ENCODE measurements at places on chromosomes 1 and 21.

DNA sequence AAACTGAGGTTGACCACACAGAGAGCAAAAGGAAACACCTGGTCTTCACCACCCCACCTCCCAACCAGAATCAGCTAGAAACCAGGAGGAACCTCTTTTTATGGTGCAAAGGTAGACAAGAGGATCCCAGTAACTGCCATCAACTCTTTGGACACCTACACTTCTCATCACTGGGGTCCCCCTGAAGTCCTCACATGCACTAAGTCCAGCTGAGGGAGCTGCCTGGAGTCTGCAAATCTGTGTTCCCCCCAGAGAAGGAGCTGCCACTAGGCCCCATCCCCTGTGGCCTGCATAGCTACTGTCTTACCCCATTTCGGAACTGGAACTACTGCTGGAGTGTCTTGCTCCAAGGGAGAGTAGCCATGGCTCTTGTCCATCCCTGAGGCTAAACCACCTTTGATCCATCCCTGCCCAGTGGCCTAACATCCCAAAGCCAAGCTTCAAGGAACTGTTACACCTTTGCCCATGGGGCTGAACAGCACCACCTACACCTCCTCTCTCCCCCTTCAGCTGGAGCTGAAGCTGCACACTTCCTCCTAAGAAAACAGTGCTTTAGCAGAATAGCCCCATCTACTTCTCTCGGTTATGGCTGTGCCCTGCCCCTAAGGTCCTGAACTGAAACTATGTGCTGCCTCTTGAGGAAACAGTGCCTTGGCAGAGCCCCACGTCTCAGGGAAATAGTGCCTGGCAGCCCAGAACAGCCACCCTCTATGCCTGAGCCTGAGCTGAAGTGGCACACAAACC, 85.4 kb upstream of the CD53 start:
- DNase-seq = no peak

- no peak for DNase-seq
These were observed 5.2 kb downstream of the ADAMTS4 start for GRCh38 chr1:161193561-161194235.

- DNase-seq = no peak
These were observed 2.7 kb upstream of the RAB29 start for GRCh38 chr1:205777994-205778393.

GRCh38 chr1:72051538-72051937, 230.8 kb downstream of the NEGR1 start:
- DNase-seq = no peak

DNA sequence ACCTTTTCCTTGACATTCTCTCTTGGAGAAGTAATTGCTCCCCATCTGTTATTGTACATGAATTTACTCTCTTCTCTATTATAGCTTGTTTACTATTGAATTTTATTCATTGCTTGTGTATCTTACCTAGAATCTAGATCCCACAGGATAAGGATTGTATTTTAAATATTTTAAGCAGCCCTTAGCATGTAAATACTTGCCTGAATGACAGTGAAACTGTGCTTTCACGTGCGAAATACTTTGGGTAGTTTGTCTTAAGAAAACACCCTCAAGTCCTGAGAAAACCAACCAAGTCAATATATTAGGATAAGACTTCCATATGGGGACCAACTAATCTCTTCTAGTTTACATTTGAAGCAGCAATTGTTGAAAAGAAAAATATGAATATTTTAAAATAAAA, 15.3 kb downstream of the ARPC5 start:
- DNase-seq = no peak

- DNase-seq = no peak
These were observed 1.6 kb downstream of the MARK1 start for GRCh38 chr1:220529521-220530020.

DNA sequence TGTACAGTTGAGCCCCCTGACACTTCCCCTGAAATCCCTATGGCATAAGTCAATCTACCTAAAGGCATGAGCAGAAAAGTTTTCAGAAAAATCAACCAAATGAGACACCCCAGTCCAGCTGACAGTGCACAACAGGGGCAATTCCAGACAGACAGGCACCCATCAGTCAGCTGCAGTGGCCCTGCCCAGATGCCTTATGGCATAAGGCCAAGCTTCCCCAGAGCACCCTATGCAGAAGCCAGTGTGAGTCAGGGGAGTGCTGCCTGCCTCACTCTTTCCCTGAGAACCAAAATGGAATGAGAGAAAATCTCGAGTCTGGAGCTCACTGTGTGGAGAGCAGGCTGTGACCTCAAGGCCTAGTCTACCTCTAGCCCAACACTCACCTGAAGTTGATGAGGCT, 38.1 kb downstream of the MRAP start:
- no peak for DNase-seq

DNA sequence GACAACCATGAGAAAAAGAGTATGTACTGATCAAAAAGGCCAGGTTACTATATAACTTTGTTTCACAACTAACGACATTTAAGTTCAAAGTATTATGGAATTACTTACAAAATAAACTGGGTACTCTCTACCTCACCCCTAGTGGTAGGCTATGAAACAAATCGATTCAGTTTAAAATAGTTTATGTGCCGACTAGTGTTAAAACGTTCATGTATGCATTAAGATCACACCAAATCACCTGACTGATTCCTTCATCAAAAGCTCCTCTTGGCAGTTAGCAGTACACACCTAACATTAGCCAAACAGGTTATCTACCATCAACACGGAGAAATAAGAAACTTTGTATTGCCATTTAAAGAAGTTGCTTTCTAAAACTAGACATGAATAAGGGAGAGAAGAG, 137.1 kb downstream of the AKT3 start:
- DNase-seq = peak; percentile 98

DNA sequence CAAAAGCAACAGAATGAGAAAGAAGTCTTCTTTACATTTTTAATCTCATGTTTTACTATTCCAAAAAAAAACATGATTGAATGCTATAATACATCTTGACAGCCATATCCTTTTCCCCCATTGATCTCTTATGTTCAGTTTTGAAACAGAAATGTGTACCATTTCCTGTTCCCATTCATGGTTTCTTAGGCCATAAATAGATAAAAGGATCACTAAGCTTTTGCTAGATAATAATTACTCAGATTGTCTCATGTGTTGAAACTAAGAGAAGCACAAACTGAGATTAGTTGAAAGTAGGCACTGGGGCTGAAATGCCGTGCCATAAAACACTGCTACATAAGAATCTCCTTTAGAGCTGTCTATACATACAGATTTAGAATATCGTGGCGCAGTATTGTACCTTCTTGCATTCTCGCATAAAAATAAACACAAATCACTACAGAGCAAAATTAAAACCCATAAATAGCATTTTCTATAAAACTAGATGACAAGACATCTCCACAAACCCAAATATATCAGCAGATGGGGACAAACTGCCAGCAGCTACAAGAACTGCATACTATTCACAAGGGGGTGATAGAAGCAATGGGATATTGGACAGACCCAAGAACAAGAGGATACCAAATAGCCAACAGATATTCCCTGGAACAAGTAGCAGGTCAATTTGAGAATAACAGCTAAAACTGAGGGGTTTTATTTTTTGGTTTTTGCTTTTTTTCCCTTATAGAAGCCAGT, 405.3 kb upstream of the PRMT6 start:
- DNase-seq = no peak

DNA sequence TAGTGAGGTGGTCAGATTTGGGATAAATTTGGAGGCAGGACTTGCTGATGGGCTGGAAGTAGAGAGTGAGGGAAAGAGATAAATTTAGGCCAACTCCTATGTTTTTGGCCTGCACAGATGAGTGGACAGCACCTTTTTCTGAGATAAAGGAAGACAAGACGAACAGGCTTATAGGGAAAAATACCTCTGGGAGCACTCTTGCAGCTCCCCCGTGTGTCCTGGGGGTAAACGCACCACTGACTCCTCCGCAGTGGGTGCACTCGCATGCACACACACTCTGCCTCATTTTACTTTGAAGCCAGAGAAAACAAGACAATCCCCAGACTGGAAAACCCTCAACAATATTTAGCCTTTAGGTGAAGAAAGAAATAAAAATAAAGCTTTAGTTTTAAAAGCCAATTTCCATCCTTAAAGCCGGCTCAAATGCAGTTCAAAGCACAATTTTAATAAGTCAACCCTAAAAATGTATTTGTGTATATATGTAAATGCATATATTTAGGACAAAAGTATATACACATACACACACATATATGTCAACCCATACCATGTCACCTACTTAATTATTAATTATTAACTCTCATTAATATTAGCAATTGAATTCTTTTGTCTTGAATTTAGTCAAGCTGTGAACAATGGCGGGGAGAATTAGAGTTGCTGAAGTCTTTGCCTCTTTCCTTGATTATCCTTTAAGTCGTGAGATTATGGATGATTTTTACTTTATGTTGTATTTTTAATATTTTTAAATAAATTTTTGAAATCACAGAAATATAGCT, 341.8 kb downstream of the ZNF326 start:
- no peak for DNase-seq

GRCh38 chr1:116476321-116476720, 94.5 kb downstream of the CD58 start:
- no peak for DNase-seq

DNA sequence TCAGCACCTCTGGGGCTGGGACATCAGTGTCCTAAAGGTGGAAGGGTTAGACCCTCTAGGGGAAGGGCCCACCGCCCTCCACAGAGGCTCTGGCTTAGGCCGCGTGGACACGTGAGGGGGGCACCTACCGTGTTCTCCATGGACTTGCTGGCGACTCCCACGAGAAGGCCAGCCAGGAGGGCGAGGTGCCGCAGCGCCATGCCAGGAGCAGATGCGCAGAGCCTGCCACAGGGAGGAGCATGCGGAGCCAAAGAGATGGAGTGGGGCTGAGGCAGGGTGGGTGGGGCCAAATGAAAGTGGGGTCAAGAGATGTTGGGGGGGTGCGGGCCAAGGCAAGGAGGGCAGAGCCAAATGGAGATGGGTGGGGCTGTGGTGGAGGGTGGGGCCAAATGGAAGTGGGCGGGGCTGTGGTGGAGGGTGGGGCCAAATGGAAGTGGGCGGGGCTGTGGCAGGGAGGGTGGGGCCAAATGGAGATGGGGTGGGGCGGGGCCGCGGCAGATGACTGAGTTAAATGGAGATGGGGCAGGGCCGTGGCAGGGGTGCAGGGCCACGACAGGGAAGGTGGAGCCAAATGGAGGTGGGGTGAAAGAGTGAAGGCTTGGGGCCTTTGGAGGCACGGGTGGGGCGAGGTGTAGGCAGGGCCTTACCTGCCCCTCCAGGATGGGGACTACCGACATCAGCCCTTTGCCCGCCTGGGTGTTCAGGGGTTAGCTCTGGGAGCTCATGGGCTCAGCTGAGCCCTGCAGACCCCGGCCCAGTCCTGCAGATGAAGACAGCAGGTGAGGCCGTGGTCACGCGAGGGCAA, 17.4 kb upstream of the RNF223 start:
- no peak for DNase-seq

DNA sequence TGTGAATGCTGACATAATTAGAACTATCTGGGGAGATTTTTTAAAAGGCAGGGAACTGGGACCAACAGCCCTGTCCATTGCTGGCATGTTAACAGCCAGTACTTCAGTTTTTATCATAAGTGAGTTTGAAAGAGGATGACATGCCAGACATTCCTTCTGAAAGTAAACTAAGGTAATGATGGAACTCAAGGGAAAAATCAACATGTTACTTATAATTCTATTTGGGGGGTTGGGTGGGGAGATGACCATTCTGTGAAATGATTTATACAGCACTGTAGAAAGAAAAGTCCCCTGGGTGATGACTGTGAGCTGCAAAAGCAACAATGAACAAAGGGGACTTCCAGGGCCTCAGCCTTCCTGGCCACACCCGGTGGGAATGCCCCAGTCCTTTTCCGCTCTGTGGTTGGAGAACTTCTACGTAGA, 5.4 kb upstream of the LAMC2 start:
- no peak for DNase-seq

DNA sequence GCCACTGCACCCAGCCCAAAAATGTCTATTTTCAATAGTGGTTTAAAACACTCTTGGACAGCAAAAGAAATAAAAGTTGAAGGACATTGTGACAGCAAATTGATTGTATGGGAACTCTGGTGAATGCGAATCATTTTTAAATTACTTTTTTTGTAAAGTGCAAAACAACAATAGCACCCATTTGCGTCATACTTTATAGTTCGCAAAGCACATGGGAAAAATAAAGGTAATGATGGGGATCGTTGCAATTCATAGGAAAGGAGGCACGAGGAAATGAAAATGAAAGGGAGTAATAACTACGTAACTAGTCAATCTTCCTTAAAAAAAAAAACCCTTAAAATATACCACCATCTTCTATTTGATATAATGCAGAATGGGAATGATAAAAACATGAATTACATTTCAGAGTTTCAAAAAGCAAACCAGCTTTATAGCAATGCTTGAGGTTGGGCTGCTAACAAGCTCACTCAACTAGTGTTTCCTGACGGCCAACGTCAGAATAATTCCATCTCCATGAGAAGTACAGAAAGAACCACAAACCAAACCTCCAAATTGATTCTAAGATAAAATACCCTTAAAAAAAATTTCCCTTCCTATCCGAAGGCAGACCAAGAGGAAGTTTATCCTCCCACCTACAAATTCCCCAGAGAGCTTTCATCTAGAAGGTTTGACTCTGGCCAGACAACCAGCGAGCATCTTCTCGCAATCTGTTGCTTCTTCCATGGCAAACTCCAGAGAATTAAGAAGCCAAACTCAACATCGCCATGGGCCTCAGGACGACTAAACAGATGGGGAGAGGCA, at the start of gene EDARADD:
EDARADD (plus strand) TSS at position 606 of the 801 bp plus-strand sequence; CDS start at position 765, 159 bp downstream.
- DNase-seq = no peak

GRCh38 chr1:68174738-68175113, 57.6 kb downstream of the WLS start:
- no peak for DNase-seq

DNA sequence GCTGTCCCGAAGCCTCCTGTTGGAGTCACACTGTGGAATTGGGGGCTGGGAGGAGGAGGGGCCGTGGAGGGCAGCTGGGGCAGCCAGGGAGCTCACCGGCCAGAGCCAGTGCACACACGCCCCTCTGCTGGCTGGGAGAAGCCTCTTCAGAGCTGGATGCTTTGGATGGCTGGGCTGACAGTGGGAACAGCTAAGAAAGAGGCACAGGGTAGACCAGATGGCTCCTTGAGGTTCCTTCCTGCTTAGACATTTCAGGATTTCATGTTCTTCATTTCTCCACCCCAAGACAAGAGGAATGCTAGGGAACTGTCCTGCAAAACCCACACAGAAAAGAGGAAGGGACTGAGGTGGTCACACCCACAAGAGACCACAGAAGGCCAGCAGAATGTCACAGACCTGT, 254.8 kb upstream of the VAMP3 start:
- peak; percentile 7 for DNase-seq

Data from NCI-H1092 treated with DMSO at 0.1 percent for 48 hours (cell line).